Nucleus accumbens (tissue), 56 donors: ENCODE measurements at places on chromosomes 6 and 20.
A peak's percentile ranks its signal among the peaks of the same experiment; 100 is the strongest.

DNA sequence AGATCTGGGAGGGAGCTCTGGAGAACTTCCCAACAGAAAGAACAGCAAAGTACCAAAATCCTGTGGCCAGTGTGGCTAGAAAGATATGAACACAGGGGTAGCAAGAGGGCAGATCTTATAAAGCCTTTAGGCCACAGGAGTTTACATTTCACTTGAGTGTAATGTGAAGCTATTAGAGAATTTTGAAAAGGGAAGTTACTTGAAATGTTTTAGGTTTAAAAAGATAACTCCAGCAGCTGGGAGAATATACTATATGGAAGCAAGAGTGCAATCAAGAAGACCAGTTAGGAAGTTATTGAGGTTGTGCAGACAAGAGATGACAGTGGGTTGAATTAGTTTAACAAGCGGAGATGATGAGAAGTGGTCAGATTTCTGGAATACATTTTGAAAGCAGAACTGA, 7.9 kb downstream of the SUPT3H start:
- DNase-seq = no peak

GRCh38 chr20:48096957-48097890, 311.9 kb upstream of the SULF2 start:
- no peak for DNase-seq

- DNase-seq = no peak
These were observed 133.5 kb downstream of the SCML4 start for GRCh38 chr6:107690643-107691061.

- no peak for DNase-seq
These were observed 101.6 kb downstream of the ATXN1 start for GRCh38 chr6:16659466-16660156.

DNA sequence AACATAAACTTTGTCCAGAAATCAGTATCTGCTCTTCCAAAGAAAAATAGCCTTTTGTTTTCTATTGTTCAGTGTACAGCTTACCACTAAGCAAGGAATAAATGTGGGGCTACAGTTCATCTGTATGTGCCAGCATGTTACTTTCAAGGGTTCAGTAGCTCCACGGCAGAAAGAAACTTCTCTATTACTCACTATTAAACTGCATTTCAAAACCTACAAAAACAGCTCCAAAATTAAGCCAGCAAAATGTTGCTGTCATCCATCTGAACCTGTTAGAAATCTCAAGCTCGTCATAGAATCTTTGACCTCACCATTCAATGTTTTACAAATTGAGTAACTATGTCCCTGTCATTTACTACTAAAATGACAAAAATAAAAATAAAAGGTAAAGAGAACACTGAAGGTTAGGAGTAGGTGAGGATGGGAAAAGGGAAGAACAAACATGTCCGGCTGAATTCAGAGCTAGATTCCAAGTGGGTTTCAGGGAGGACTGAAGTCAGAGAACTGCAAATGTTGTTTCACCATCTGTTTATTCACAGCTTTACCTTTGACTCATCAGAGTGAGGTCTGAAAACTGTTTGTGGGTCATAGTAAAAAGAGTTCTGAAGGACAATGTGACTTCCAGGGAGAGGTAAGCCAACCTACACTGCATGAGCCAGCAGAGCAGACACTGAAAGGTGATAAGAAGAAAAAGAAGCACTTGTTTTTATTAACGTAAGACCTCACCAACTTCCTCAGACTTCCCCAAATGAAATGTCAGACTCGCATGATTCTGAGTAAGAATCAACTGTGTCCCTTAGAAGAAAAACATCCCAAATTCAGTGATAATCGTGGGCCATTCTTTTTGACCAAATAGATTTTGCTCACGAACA, 62.0 kb downstream of the ATXN1 start:
- DNase-seq = no peak

- no peak for DNase-seq
These were observed 94.9 kb downstream of the CEBPB start for GRCh38 chr20:50285376-50286173.

- DNase-seq = no peak
These were observed 259.6 kb upstream of the EPHA7 start for GRCh38 chr6:93678841-93679454.

GRCh38 chr6:161111261-161111660, 119.7 kb downstream of the MAP3K4 start:
- DNase-seq = no peak

GRCh38 chr20:50405915-50406609, 104.1 kb upstream of the PTPN1 start:
- DNase-seq = no peak

GRCh38 chr6:148868314-148868713, 121.5 kb downstream of the UST start:
- no peak for DNase-seq

DNA sequence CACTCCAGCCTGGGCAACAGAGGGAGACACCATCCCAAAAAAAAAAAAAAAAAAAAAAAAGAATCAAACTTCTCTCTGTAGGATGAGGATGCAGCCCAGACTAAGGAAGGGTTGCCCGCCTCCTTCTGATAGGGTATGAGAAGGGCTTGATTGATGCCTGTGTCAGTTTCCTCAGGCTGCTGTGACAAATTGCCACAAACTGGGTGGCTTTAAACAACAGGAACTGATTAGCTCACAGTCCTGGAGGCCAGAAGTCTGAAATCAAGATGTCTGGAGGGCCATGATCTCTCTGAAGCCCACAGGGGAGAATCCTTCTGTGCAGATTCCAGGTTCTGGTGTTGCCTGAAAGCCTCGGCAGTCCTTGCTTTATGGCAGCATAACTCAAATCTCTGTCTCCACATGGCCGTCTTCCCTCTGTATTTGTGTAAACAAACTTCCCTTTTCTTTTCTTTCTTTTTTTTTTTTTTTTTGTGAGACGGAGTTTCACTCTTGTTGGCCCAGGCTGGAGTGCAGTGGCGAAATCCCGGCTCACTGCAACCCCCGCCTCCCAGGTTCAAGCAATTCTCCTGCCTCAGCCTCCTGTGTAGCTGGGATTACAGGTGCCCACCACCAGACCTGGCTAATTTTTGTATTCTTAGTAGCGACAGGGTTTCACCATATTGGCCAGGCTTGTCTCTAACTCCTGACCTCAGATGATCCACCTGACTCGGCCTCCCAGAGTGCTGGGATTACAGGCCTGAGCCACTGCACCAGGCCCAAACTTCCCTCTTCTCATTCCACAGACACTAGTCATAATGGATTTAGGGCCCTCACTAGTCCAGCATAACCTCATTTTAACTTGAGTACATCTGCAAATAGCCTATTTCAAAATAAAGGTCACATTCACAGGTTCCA, 11.2 kb upstream of the CDK19 start:
- DNase-seq = no peak

DNA sequence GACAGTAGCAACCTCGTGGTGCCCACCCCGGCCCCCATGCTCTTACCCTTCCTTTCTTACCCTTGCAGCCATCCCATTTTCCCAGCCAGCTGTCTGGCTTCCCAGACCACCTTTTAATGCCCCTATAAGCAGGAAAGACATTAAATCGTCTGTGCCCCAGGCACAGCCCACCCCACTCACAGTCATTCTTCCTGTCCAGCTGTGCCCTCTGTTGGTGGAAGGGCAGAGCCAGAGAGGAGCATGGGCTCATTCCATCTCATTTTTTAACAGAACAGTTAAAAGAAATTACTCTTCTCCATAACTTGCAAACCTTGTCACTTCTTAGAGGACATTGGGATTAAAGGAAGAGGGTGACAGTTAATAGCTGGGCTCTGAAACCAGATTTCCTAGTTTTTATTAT, 240.5 kb downstream of the NRN1 start:
- DNase-seq = no peak

- no peak for DNase-seq
These were observed 119.7 kb downstream of the PSMB1 start for GRCh38 chr6:170433163-170434116.

- DNase-seq = no peak
These were observed 84.9 kb downstream of the SOBP start for GRCh38 chr6:107574856-107575255.

DNA sequence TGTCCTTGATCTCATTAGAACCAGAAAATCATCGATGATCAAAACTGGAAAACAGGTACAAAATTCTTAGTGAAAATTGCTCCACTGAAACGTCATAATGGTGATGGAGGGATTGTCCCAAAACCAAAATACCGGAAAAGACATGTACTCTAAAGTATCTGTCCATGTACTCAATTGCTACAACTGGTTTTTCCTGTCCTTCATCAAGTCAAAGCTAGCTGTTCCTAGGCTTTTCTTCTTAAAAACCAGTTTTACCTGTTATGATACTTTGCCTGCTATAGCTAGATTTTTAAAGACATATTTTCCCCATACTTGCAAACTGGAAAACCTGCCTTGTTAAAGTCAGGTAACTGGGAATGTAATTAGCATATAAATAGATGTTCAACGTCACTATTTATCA, 50.5 kb upstream of the LRRC1 start:
- no peak for DNase-seq

- DNase-seq = no peak
These were observed 276.6 kb upstream of the BMP2 start for GRCh38 chr20:6490849-6491248.

DNA sequence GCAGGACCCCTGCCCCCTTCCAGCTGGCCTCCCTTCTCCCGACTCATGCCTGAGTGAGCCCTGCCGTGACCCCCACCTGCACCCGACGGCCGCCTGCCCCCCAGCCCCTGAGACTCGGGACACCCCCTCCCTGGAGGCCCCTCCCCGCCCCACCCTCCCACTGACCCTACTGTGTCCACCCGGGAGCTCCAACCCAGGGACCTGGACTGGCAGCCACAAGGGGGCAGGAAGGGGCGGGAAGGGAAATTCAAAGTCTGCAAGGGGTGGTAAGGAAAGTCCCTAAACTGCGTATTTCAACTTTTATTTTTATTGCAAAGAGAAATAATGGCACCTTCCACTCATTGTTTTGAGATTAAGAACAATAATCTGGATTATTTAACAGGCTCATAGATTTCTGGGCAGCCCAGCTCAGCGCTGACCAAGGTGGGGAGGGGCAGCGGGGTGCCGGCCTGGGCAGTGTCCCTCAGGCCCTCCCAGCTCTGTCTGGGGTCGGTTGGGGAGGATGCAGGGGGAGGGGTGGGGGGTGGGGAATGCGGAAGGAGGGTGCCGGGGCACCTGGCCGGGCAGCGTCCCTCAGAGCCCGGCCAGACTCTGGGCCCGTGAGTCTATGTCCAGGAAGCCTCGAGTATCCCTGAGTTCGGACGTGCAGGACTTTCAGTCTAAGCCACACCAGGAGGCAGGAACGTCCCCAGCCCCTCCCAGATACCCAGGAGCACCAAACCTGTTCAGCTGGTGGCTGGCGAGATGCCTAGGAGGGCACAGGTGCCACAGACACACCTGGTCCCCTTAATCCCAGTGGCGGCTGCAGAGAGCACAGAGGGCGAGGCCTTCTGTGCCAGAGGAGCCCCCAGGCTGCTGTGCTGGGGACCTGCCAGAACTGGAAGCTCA, 1.3 kb upstream of the PTK6 start:
- DNase-seq = no peak

- DNase-seq = peak; percentile 90
These were observed at the start of gene ID4 for GRCh38 chr6:19836799-19837510. ID4 (plus strand) TSS chr6:19837370; CDS start chr6:19837755, 385 bp downstream.

DNA sequence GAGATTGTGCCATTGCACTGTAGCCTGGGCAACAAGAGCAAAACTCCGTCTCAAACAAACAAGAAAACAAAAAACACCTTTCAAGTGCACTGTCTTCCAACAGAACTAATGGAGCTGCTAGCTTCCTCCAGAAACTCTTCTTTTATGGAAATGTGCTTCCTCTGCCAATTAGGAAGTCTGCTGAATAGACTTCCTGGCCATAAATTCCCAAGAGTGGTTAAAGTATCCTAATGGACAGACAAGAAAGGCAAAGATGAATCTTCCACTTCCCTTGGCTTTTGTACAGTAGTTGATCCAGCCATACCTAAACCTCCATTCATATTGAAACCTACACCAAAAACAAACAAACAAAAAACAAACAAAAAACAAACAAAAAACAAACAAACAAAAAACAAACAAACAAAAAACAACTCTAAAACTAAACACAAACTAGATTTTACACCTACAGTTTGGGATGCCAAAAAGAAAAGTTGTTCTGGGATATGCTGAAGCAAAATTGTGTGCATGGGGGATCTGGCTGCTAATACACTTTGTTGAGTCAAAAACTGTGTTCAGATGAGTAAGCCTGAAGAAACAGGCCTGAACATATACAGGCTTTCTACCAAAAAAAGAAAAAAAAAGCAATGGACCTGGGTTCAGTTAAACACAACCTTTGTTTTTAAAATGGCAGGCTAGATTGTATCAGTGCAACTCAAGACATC, 59.8 kb upstream of the CARMIL1 start:
- DNase-seq = no peak

GRCh38 chr6:5211492-5211891, 49.3 kb downstream of the LYRM4 start:
- DNase-seq = no peak

GRCh38 chr6:32337186-32337805, 34.4 kb downstream of the TSBP1 start:
- DNase-seq = no peak

GRCh38 chr6:37054580-37054979, 49.1 kb downstream of the FGD2 start:
- DNase-seq = no peak

GRCh38 chr20:63035603-63036185, 28.9 kb upstream of the BHLHE23 start:
- DNase-seq = no peak

GRCh38 chr6:169846286-169847056, 95.0 kb downstream of the ERMARD start:
- no peak for DNase-seq

GRCh38 chr6:5673019-5673790, 333.5 kb downstream of the NRN1 start:
- DNase-seq = no peak

DNA sequence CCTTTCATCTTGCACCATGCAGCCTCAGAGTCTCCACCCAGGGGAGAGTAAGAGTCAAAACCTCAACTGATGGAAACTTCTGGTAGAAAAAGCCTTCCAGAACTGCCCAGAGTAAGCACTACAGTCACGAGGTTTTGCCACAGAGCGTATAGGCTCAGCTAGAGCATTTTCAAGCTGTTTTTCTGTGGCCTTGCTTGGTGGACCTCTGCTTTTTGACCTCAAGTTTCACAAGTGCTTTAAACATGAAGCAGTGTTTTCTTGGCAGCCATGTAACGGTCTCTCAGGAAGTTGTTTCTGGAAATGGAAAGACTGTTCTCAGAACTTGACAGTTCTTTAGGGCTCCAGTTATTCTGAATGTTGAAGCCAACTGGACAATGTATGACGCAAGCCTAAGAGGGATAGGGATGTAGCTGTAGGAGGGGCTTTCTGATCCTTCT, 146.5 kb downstream of the ZDHHC14 start:
- no peak for DNase-seq

- DNase-seq = no peak
These were observed 207.7 kb upstream of the JARID2 start for GRCh38 chr6:15038013-15038791.

DNA sequence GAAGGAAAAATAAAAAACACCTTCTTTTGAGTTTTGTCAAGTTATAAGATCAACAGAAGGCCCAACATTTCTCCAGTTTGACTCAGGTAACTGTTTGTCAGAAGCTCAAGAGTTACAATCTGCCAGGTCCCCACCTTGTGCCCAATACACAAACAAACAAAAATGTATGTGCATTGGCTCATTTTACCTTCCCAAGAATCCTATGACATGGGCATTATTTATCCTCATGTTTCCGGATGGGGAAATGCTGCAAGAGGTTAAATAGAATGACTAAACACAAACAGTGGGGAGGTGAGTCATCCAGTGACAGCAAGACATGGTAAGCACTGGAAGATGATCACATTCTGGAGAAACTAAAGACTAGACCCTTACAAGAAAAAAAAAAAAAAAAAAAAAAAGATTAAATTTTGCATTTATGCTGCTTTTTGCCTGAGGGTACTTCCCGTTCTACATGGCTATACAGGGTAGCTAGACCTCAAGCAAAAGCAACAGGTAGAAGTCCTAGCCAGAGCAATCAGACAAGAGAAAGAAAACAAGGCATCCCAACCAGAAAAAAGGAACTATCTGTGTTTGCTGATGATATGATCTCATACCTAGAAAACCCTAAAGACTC, 23.6 kb upstream of the ANKRD60 start:
- DNase-seq = no peak
